Activated CD4-positive, alpha-beta T cell treated with anti-CD3 and anti-CD28 coated beads for 24 hours (primary cell): ENCODE measurements at places on chromosomes 2 and 18.

DNA sequence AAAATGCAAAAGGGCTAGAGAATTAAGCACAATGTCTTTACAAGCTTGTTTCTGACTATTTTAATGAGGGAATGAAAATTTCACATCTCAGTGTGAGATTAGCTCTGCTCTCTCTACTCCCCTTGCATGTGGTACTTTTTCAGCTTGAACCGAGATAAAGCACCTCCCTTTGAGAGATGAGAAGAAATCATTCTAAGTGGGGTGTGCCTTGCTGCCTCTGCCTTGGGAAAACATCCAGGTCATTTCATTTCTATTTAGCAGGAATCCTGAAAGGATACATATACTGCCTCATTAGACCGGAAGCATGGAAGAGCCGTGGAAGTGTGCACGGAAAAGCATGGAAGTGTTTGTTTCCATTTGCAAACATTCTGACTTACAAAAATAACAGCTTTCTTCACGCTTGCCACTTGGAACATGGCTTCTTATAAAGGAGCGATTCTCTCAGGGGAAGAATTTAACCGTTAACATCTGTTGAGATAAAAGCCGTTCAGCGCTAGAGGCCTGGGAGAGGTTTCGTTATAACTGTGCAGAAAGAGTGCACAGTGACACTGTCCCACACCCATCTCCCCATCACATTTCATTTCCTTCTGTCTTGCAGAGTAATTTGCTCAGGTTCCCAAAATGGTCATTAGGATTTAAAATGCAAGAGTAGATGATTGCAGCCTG lies 16.7 kb downstream of the NOSTRIN start:
- no peak for DNase-seq

DNA sequence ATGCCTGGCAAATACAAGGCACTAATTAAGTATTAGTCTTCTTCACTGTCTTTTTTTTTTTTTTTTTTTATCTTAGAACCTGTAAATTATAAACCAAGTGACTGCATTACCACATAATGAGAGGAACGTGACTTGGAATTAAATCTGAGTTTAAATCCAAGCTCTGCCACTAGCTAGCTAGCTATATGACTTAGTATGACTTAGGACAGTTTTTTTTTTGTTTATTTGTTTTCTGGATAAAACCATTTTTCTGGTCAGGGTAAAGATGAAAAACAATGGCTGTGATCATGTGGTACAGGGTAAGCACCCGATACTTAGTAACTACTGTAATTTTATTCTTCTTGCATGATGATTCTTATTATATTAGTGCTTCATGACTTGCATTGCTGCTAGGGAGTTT lies 191.8 kb upstream of the LRRTM1 start:
- DNase-seq, result no peak

- DNase-seq, result no peak
Observed at GRCh38 chr2:64283641-64284361, 139.6 kb upstream of the PELI1 start.

DNA sequence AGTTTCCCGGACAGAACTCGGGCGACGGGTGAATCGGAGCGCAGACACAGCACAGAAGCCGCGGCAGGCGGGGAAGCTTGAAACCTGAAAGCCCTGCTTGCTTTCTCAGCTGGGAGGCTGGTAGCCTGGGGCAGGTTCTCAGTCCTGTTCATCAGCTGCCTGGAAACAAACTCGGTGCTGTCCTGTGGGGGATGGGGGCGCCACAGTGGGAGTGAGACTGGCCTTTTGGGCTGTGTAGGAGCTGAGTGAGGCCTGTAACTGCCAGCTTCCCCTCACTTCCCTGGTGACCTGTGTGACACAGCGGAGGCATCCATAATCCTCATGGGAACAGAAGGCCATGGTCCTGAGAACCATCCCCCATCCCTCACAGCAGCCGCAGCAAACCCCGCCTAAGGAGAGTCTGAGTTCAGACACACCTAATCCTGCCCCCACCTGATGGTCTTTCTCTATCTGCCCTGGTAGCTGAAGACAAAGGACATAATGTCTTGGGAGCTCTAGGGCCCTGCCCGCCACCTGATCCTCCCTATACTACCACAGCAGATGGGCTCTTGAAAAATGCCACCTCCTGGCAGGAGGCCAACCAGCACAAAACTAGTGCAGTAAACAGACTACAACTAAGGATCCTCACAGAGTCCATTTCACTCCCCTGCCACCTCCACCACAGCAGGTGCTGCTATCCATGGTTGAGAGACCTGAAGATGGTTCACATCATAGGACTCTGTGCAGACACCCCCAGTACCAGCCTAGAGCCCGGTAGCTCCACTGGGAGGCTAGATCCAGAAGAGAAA lies 52.7 kb upstream of the LDLRAD4 start:
- DNase-seq, result no peak

GRCh38 chr2:133952896-133953295 lies 301.0 kb upstream of the MGAT5 start:
- no peak for DNase-seq

GRCh38 chr2:151900331-151900730 lies 72.1 kb upstream of the ARL5A start:
- no peak for DNase-seq

GRCh38 chr2:233091595-233092375 lies 31.6 kb downstream of the INPP5D start:
- DNase-seq, result no peak

DNA sequence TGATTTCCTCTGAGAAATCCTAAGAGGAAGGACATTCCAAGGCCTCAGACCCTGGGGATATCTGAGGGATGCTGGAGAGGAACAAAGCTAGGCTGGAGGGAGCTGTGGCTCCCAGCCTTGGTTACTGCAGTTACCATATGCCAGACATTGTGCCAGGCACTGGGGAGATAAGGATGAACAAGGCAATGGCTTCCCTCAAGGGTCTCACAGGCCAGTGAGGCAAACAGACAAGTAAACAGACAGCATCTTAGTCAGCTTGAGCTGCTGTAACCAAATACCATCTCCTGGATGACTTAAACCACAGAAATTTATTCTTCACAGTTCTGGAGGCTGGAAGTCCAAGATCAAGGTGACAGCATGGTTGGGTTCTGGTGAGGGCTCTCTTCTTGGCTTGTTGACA lies 91.8 kb downstream of the SKA1 start:
- no peak for DNase-seq

DNA sequence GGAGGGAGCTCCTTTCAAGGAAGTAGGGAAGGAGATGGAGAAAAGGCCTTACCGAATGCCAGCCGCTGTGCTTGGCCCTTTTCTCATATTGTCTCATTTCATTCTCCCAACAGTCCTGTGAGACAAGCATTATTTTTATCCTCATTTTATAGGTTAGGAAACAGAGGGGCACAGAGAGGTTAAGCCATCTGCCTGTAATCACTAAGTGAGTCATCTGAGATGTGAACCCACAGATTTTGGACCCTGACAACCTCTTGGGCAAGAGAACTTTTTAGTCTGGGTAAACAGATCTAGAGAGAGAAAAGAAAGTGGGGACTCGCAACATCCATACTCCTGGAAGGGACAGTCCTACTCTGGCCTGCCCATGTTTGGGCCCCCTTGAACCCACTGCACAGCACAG lies 91.7 kb upstream of the LCLAT1 start:
- no peak for DNase-seq

- no peak for DNase-seq
Observed at GRCh38 chr2:229081411-229081810, 189.7 kb downstream of the PID1 start.

GRCh38 chr2:238285653-238286082 lies 2.7 kb downstream of the PER2 start:
- DNase-seq, result no peak

DNA sequence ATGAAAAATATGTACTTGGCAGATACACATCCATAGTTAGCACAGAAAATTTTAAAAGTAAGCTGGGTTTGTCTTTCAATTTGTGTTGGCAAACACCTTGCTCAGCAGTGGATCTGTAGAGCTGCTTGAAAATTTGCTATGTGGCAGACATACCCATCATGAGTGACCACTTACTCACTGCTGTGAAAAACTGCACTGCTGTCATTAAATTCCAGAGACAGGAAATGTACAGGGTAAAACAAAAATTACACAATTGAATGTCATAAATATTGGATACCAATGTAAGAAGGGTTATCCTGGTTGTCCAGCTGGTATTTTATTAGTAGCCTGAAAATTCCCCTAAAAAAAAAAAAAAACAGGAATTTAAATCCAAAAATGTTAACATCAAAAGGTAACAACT lies 24.5 kb downstream of the NIF3L1 start:
- no peak for DNase-seq

DNA sequence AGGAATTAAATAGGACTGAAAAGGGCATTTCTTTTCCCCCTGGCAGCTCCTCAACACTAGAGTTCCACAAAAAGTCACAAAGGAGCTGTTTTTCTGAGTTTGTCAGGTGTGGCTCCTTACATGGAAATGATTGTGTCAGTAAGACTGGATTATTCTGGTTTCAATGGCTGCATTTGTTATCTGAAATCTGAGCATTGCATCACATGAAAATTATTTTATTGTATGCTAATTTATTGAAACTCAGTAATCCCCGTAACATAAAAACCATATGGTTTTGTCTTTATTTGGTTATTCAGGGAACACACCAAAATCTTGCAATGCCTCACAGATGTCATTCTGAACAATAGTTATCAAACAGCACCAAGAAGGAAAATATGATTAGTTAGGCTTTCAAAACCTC lies 439.7 kb upstream of the TNP1 start:
- no peak for DNase-seq

GRCh38 chr2:28545590-28546200 lies 49.8 kb downstream of the PLB1 start:
- no peak for DNase-seq

GRCh38 chr2:143705108-143705707 lies 576.0 kb downstream of the ARHGAP15 start:
- DNase-seq, result no peak

DNA sequence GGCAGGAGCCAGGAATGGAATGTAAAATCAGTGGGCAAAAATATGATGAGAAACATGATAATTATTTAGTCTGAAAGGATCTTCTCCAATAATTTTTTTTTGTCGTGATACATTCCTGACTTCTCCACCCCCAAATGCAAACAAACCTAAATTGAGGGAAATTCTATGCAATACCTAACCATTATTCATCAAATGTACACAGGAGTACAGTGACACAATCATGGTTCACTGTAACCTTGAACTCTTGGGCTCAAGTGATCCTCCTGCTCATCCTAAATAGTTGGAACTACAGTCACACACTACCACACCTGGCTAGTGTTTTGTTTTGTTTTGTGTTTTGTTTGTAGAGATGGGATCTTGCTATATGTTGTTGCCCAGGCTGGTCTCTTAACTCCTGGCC lies 46.5 kb downstream of the RAB10 start:
- no peak for DNase-seq

DNA sequence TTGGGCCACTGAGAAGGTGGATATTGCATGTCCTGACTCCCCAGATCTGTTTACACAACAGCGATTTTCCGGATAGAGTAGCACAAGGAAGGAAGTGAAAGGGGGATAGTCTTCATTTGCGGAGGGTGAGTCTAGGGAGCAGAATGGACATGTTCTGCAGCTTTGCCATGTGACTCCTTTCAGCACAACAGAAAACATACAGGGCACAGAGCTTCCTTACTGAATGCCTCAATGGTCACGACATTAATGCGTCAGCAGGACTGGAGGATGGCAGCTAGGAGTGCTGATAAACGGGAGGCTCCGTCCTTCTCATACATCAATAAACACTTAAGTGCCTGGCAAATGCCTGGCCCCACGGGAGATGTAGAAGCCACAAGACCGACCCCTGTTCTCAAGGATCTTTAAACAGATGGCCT lies 163.0 kb downstream of the FAM210A start:
- no peak for DNase-seq

DNA sequence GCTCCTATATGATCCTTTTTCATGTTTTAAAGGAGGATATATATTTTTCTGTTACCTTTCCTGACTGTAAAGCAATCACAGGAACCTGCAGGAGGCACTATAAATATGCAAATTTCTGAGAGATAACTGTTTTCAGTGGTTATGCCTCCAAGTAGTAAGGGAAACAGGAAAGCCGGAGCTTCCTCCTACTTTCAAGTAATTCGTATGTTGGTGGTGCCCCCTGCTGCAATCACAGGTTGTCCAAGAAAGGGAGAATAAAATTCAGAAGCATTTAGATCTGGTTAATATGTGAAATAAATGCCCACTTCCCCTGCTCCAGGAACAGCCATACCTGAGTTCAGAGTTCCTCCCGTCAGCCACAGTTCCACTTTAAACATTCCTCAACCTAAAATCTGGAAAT lies 12.0 kb upstream of the BCL11A start:
- no peak for DNase-seq

GRCh38 chr18:77181950-77182707 lies 49.5 kb upstream of the MBP start:
- DNase-seq, result no peak

DNA sequence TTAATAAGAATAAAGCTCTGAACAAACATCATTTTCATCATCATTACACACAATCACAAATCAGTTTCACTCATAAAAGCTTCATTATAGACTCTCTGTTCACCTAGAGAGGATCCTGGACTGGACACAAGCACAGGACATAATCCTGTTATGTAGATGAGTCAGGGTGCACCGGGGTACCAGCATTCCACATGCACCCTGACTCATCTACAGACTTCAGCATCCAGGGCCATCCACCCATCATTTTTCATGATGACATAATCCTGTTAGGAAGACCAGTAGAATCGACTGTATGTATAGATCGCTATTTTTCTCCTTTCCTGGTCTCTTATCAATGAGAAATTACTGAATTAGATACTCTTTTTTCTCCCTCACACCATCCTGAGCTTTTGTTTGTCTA lies 73.7 kb upstream of the PIK3C3 start:
- DNase-seq, result no peak

DNA sequence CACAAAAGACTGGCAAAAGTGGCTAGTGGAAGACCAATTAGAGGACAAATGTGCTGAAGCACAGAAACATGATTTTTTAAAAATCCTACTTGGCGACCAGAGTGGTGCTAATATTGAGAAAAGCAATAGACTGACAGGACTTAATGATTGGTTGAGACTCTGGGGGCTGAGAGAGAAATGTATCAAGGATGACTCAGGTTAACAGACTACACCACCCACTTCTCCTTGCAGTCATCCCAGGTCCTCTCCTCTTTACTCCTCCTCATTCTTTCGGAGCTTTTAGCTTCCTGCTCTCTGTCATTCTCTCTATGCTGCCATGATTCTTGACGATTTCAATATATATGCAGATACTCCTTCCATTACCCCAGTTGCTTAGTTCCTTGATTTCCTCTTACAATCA lies 54.6 kb upstream of the CYTIP start:
- no peak for DNase-seq

GRCh38 chr2:191557841-191558240 lies 120.1 kb upstream of the NABP1 start:
- no peak for DNase-seq

GRCh38 chr2:132774189-132774588 lies 104.2 kb upstream of the LYPD1 start:
- no peak for DNase-seq

- no peak for DNase-seq
Observed at GRCh38 chr2:160353166-160353565, 140.4 kb downstream of the RBMS1 start.

DNA sequence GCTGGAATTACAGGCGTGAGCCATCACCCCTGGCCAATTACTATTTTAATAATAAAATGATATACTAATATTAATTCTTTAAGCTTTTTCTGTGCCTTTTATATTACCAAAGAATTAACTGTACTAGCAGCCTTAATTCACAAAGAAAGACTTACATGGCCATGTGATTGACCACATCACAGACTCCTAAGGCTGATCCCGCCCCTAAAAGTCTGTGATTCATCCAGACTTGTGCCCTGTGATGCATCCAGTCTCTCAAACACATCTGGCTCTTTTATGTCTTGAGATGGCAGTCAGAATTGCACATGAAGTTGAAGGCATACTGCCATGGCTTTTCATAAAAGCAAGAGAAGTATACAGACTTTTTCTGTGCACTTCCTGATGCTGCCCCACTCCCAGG lies 91.7 kb downstream of the DTNA start:
- DNase-seq, result no peak
